ENCODE measurements at places on chromosomes 3 and 15. TPM values are rescaled to one million over a fixed set of nuclear protein-coding genes. Genes with fewer than 3 reads are reported as not detected.

DNA sequence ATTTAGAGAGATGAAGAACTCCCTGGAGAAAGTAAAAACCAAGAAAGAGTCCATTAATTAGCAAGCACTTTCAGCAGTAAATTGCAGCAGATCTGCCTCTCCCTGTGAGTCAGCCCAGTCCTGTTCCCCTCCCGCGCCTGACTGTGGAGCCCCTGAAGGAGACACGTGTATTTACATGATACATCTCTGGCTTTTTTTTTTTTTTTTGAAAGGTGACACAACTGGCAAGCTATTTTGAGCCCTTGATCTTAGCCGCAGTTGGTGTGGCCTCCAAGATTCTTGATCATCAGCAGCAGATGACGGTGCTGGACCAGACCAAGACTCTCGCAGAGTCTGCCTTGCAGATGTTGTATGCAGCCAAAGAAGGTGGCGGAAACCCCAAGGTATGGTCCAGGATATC, 271.8 kb upstream of the TPM1 start:
- no peak overlapping the region for H3K4me3 ChIP-seq
- no peak for DNase-seq
- H3K27ac ChIP-seq: no peak overlapping the region
- H3K27me3 ChIP-seq: no peaks in the 10 kb centered on the region

DNA sequence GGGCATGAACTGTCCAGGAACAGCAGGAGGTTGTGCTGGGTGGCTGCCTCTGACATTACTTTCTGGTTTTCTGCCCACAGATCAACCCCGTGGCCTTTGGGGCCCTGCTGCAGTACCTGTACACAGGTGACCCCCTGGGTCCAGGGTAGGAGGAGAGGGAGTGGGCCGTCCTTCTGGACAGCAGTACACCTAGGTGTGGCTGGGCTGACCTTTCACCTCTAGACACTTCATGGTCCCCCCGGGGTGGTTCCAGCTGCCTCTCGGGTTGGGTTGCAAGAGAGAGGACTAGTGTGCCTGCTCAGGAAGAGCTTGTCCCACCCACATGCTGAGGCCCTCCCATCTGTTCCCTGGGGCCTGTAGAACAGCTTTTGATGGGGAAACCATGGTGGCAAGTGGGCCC, 3.7 kb downstream of the ABTB1 start:
- peaks cover 5% of the 10 kb centered on the region for H3K27me3 ChIP-seq
- no peak overlapping the region for H3K27ac ChIP-seq
- H3K4me3 ChIP-seq: no peak overlapping the region
- peaks cover 9% of the 10 kb centered on the region for H3K4me1 ChIP-seq
- H3K36me3 ChIP-seq: no peaks in the 10 kb centered on the region
- DNase-seq: peak; percentile 54

DNA sequence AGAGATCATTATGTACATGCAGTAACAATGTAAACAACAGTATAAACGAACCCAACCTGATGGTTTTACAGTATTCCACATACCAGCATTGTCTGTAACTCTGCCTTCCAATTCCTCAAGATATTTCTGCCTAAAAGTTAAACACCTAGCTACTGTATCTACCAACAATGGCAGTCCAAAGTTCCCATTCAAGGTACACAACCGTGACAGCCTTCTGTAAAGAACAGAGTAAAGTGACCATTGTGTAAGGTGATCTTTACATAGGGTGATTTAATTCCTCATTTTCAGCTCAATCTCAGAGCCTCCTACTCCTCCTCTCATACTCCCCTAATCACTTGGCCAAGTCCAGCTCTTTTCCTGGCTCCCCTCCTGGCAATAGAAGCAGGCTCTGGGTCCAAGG, 10.4 kb downstream of the SECISBP2L start:
- no peaks in the 10 kb centered on the region for H3K27me3 ChIP-seq
- H3K36me3 ChIP-seq: peaks cover 12% of the 10 kb centered on the region
- peak overlapping the region; percentile 16 for H3K27ac ChIP-seq
- H3K4me1 ChIP-seq: peaks cover 4% of the 10 kb centered on the region
- H3K4me3 ChIP-seq: no peak overlapping the region
- no peak for DNase-seq

DNA sequence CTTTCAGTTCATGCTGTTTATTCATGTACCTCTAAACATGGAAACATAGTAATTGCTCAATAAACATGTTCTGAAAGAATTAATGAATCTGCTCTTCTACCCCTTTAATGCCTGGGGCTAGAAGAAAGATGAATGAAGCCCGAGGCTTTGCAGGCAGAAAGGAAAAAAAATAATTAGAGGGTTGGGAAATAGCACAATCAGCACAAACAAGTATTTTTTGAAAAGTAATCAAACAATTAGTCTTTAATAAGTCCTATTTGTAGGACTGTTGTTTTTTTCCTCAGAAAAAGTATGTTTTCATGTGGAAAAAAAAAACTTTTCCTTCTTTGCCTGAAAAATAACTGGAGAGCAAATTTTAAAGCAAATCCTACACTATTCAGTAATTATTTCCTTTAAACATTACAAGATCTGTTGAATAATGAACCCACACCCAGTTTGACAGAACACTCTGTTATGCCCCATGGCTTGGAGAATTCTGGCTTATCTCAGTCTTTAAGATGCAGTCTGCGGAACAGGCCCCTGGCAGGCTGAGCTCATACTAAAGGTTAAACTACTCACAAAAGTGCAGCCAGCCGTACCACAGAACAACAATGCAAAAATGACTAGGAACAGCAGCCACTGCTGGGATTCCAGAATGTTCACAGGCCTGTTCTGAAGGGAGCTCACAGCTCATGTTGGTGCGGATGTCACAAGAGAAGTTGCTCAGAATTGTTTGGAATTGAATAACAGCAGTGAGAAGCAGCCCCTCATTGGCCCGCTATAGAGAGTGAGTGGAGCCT, 79.2 kb downstream of the ABI3BP start:
- no peak for DNase-seq
- H3K4me3 ChIP-seq: no peak overlapping the region
- peaks cover 2% of the 10 kb centered on the region for H3K27me3 ChIP-seq
- H3K36me3 ChIP-seq: no peaks in the 10 kb centered on the region

DNA sequence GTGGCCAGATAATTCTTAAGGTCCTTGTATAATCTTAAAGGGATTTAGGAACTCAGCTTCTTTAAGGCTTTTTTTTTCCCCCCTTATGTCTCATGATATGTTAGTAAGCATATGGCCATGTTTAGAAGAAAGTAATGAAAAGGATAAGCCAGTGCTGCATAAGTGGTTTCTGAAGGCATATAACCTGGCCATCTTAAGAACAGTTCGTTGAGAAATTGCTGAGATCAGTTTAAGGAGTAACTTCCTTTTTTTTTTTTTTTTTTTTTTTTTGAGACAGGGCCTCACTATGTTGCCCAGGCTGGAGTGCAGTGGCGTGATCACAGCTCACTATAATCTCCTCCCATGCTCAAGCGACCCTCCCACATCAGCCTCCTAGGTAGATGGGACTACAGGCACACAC, 51.7 kb downstream of the UBE2E2 start:
- DNase-seq: no peak
- H3K36me3 ChIP-seq: peaks cover 5% of the 10 kb centered on the region
- no peak overlapping the region for H3K27ac ChIP-seq
- no peaks in the 10 kb centered on the region for H3K27me3 ChIP-seq
- H3K4me1 ChIP-seq: peaks cover 13% of the 10 kb centered on the region

DNA sequence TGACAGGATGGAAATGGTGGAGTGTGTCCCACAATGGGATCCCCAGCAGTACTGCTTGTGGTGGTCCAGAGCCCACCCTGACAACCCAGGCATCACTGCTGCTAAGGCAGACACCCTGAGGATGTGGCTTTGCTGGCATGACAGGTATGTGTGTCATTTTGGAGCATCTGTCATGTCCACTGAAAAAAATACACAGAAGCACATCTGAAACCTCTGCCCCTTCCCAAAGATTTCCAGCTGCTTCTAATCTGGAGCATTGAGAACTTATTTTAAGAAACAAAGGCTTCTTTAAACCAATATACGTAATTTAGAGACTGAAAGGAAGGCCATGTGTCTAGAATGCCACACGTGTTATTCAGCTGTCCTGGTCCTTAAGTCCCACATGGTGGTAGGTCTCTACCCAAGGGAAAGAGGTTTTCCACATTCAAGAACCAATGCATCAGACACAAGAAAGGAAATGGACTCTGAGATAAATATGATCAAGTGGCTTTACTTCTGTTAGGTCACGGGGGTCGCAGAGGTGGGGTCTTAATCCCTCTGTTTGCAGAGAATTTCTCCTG, 88.3 kb downstream of the PDZRN3 start:
- DNase-seq: no peak
- peaks cover under 1% of the 10 kb centered on the region for H3K27me3 ChIP-seq
- H3K4me1 ChIP-seq: peaks cover 32% of the 10 kb centered on the region
- no peak overlapping the region for H3K4me3 ChIP-seq
- H3K27ac ChIP-seq: no peak overlapping the region
- H3K36me3 ChIP-seq: peaks cover 3% of the 10 kb centered on the region

- H3K36me3 ChIP-seq: no peaks in the 10 kb centered on the region
- no peak overlapping the region for H3K27ac ChIP-seq
- DNase-seq: no peak
- no peaks in the 10 kb centered on the region for H3K4me1 ChIP-seq
- no peak overlapping the region for H3K4me3 ChIP-seq
Observed at GRCh38 chr3:140710711-140711389, 33.0 kb downstream of the TRIM42 start.

GRCh38 chr15:60585743-60586708, 107.1 kb upstream of the ICE2 start:
- H3K27me3 ChIP-seq: peaks cover 47% of the 10 kb centered on the region
- DNase-seq: no peak
- peak overlapping the region; percentile 33 for H3K27ac ChIP-seq

- no peaks in the 10 kb centered on the region for H3K27me3 ChIP-seq
- H3K4me3 ChIP-seq: no peak overlapping the region
- peaks cover 39% of the 10 kb centered on the region for H3K4me1 ChIP-seq
- H3K27ac ChIP-seq: peak overlapping the region; percentile 63
- DNase-seq: no peak
Observed at GRCh38 chr15:41904541-41905005, 10.7 kb upstream of the SPTBN5 start.

- H3K4me3 ChIP-seq: no peak overlapping the region
- peaks cover 5% of the 10 kb centered on the region for H3K4me1 ChIP-seq
- H3K27me3 ChIP-seq: peaks cover 8% of the 10 kb centered on the region
Observed at GRCh38 chr3:130831719-130832400, 62.0 kb upstream of the ATP2C1 start.

DNA sequence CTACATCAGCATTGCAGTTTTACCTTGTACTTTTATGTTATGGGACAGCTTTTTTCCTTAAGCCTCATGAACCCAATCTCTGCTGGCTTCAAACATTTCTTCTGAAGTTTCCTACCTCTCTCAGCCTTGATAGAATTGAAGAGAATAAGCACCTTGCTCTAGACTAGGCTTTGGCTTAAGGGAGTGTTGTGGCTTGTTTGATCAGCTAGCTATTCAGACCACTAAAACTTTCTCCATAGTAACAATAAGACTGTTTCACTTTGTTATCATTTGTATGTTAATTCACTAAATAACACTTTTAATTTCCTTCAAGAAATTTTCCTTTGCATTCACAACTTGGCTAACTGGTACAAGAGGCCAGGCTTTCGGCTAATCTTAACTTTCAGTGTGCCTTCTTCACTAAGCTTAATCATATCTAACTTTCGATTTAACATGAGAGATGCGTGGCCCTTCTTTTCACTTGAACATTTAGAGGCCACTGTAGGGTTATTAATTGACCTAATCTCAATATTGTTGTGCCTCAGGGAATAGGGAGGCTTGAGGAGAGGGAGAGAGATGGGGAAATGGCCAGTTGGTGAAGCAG, 8.1 kb upstream of the TIGIT start:
- H3K27ac ChIP-seq: no peak overlapping the region
- no peaks in the 10 kb centered on the region for H3K27me3 ChIP-seq
- H3K36me3 ChIP-seq: no peaks in the 10 kb centered on the region
- H3K4me1 ChIP-seq: no peaks in the 10 kb centered on the region
- no peak for DNase-seq

- no peak overlapping the region for H3K4me3 ChIP-seq
- no peak overlapping the region for H3K27ac ChIP-seq
- peaks cover 8% of the 10 kb centered on the region for H3K4me1 ChIP-seq
- H3K27me3 ChIP-seq: no peaks in the 10 kb centered on the region
- peak; percentile 53 for DNase-seq
Observed at GRCh38 chr3:42732829-42733459, 30.3 kb upstream of the HHATL start.

GRCh38 chr3:20288050-20288449, 102.0 kb upstream of the SGO1 start:
- no peak overlapping the region for H3K27ac ChIP-seq
- DNase-seq: no peak
- no peak overlapping the region for H3K4me3 ChIP-seq
- H3K27me3 ChIP-seq: no peaks in the 10 kb centered on the region

DNA sequence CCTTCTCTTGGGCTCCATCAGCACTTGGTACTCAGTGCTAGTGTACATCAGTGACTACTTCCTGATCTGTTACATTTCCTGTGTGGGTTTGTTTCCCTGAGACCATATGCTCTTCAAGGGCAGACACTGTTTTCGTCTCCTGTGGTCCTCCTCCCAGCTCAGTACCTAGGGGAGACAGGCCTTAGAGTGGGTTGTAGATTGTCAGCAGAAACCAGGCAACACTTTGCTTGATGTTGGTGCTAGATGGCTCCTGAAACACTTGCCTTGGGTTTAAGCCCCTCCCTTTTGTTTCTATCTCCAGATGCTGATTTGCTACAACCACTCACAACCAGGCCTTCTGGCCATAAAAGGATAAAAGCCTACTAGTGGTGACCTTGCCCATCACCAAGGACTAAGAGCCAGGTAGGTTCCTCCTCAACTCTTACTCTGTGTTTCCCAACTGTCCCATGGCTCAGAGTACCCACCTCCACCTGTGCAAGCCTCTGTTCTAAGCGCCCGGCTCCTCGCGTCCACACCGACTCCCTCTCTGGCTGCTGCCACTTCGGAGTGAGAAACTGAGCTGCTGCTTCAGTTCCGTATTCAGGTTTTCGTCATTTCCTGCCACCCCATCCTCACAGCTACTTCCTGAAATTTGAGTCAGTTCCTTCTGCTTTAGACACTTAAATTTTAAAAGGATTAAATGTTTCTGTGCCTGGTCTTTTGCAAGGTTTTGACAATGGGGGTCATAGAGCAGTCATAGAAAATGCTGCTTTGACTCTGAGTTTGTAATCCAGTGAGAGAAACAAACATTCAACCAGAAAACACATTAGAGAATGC, at the start of gene HCLS1:
HCLS1 (minus strand) TSS at position 548 of the 816 bp plus-strand sequence. CDS start 2,556 bp downstream, outside the sequence.
- no peak for DNase-seq
- H3K27me3 ChIP-seq: no peaks in the 10 kb centered on the region
- peak within 1 kb of the TSS; percentile 31 for H3K4me3 ChIP-seq
- H3K27ac ChIP-seq: peak within 1 kb of the TSS; percentile 91
- peaks cover 18% of the 10 kb centered on the region for H3K36me3 ChIP-seq

PDZRN3 gene
- 58.6 TPM for total RNA-seq

SERPINI2 gene
- total RNA-seq: 0.70 TPM

PROK2 gene
- total RNA-seq: not detected

WDR93 gene
- total RNA-seq: 1.5 TPM

TMEM40 gene
- 51.3 TPM for total RNA-seq

CD80 gene
- 0.10 TPM for total RNA-seq

MINAR1 gene
- 3.0 TPM for total RNA-seq

SLC22A13 gene
- total RNA-seq: 0.60 TPM
